Common myeloid progenitor, CD34-positive (primary cell): ENCODE measurements at places on chromosomes 7 and 10.

DNA sequence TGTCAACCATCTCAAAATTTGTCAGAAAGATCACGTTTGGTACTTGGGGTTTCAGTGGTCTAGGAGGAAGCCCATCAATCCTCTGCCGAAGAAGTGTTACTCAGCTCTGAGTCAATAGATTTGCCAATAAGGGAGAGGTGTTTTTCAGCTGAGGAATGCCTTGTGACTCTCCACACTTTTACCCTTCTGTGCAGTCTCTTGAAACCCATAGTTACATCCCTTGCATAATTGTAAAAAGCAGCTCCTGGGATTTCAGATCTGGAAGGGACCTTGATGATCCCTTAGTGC lies 47.5 kb downstream of the INSYN2A start:
- DNase-seq: peak; percentile 13

- DNase-seq: peak; percentile 61
Measured at GRCh38 chr10:70903262-70903921, 15.0 kb upstream of the PCBD1 start.

GRCh38 chr10:109025172-109025571 lies 898.1 kb downstream of the XPNPEP1 start:
- DNase-seq: peak; percentile 10

GRCh38 chr10:21517134-21518031 lies 8.1 kb downstream of the SKIDA1 start:
- peak; percentile 57 for DNase-seq

DNA sequence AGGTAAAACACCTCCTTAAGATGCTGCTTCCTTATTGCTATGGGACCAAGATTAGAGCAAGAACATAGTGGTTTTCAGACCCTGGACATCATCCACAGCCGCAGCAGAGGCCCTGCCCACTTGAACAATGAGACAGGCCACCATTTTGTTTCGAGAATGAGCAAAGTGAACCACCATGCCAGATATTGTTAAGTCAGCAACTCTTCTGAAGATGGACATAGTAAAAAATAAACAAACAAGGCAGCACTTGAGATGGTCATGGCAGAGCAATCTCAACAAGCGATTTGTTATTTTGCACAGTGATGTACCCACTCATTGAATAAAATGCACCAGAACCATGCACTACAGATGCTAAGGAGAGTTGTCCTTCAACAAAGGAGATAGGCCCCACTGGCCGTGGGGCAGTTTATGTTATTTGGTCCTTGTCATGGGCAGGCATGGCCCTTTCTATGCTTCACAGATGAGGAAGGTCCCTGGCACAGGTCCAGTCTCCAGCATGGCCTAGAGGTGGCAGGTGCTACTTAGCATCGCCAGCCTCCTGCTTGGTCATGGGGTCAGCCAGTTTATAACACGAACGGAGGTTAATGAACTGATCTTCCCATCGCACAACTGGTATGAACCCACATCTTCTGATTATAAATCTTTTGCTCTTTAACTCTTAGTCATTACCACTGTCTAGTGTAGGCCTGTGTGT lies 44.1 kb downstream of the IKZF1 start:
- DNase-seq: no peak

GRCh38 chr7:106075937-106076336 lies 36.2 kb downstream of the SYPL1 start:
- DNase-seq: no peak

- DNase-seq: no peak
Measured at GRCh38 chr10:1393481-1393880, 337.3 kb downstream of the WDR37 start.

DNA sequence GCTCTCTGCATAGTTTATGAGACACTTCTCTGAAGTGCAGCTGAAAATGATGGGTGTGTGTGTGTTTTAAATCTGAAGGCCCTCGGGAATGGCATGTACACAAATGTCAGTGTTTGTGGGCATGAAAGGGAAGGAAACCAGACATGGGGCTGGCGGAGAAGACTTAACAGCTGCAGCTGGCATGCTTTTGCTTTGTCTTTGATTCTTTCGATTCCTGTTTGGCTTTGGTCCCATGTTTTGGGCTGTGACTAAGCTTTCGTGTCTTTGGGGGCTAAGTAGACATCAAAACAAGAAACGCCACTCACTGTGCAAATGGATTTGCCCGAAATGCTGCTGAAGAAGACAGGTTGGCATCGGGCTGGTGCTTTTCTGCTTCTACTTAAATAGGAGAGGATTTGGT lies 179.3 kb downstream of the PFKFB3 start:
- peak; percentile 98 for DNase-seq

- DNase-seq: peak; percentile 65
Measured at GRCh38 chr7:100132697-100133151, 6.0 kb downstream of the MBLAC1 start.

GRCh38 chr10:17740668-17741067 lies 11.3 kb upstream of the TMEM236 start:
- no peak for DNase-seq

GRCh38 chr7:16615228-16615627 lies 30.3 kb downstream of the ANKMY2 start:
- no peak for DNase-seq

DNA sequence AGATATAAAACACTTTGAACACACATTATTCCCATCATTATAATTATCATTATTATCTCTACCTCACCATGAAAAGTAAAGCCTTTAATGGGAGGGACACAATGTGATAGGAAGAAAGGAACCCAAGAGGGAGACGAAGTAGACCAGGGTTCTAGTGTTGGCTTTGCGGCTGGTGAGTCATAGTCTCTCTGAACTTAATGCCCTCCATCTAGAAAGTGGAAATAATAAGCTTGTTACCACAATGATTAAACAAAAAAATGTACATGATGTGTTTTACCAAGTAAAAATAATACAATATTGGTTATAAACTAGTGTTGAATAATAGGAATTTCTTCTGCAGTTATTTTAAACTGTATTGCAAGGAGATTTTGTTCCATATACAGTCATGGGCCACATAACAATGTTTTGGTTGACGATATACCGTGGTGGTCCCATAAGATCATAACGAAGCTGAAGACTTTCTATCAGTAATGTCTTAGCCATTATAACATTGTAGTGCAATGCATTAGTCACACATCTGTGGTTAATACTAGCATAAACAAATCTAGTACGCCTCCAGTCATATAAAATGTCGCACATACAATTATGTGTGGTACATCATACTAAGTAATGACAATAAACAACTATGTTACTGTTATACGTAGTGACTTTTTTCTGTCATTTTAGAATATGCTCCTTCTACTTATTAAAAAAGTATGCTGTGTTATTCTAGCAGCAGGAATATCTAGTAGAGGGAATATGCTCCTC lies 450.6 kb upstream of the SORCS1 start:
- DNase-seq: no peak

DNA sequence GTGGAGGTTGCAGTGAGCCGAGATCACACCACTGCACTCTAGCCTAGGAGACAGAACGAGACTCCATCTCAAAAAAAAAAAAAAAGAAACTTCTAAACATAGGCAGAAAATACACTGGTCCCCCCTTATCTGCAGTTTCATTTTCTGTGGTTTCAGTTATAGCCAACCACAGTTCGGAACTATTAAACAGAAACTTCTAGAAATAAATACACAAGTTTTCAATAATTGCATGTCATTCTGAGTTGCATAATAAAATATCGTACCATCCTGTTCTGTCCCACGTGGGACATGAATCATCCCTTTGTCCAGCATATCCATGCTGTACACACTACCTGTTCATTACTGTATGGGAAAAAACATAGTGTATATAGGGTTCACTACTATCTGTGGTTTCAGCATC lies 8.0 kb downstream of the XRCC2 start:
- DNase-seq: peak; percentile 65

DNA sequence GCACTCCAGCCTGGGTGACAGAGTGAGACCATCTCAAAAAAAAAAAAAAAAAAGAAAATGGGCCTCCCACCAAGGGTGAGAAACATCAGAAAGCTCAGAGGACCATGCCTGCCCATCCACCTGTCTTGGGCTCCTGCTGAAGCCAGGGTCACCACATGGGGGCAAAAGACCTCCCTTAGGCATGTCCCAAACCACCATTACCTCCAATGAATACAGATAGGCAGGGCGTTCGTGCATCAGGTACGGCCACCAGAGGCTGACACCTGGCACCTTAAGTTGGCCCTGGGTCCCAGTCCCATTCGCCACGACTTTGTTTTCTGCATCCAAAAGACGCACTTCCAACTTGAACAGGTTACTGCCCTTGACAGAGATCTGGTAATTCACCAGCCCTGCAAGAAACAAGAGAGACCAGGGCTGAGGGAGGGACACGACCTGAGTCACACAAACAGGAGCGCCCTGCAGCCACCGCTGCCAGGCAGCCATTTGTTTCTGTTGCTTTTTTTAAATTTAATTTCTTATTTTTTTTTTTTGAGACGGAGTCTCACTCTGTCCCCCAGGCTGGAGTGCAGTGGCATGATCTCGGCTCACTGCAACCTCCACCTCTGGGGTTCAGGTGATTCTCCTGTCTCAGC lies 6.1 kb downstream of the GUSB start:
- no peak for DNase-seq

DNA sequence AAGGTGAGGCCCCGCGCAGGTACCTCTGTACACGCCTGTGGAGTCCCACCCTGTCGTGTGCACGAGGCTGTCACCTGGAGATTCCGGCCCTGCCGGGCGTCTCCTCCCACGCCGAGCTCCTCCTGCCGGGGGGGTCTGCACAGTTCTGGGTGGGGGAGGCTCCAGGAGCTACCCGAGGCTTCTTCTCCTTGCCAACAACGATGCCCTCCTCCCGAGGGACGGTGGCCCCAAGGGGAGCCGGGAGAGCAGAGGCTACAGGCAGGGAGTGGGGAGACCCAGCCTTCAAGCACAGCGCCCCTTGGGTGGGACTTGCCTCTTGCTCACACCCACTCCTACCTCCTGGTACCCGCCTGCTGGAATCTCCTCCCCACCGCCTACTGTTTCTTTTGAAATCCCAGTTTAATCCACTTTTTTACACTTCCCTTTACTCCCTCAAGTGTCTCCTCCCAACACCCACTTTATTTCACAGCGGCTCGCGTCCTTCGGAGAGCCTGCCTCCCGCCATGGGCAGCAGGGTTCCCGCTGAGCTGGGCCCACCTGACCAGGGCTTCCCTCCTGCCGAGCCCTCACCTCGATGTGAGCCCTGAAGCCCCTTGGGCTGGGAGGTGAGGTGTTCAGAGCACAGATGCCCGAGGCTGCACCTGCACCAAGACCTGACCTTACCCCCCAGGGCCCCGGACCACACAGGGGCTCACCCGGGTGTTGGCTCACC lies 338.1 kb downstream of the DNAJB6 start:
- DNase-seq: no peak

- DNase-seq: no peak
Measured at GRCh38 chr10:1942478-1942877, 205.2 kb upstream of the ADARB2 start.

- DNase-seq: peak; percentile 12
Measured at GRCh38 chr7:33933611-33934281, 28.4 kb downstream of the BMPER start.

- DNase-seq: no peak
Measured at GRCh38 chr10:91643700-91644099, 10.8 kb upstream of the PPP1R3C start.

DNA sequence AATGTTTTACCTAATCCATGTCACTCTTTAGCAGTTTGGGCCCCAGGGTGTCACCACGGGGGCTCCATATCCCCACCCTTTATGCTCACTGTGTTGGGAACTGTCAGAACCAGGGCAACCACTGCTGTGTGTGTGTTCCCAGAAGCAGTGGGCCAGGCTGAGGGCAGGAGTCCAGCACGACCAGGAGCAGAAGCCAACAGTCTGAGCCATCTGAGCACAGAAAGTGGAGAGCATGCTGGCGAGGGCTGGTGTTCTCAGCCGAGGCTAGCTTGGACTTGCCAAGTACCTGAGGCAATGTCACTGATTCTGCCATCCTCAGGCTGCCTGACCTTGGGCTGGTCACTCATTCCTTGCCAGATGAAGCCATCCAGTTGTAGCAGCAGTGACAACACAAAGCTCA lies 285.0 kb downstream of the BMPER start:
- no peak for DNase-seq

GRCh38 chr10:97065128-97065527 lies 120.6 kb downstream of the SLIT1 start:
- no peak for DNase-seq

GRCh38 chr7:122944682-122945303 lies 50.7 kb downstream of the TAS2R16 start:
- no peak for DNase-seq

GRCh38 chr7:31003721-31004120 lies 40.0 kb downstream of the GHRHR start:
- DNase-seq: no peak

GRCh38 chr7:140121326-140121725 lies 55.5 kb downstream of the KDM7A start:
- no peak for DNase-seq

DNA sequence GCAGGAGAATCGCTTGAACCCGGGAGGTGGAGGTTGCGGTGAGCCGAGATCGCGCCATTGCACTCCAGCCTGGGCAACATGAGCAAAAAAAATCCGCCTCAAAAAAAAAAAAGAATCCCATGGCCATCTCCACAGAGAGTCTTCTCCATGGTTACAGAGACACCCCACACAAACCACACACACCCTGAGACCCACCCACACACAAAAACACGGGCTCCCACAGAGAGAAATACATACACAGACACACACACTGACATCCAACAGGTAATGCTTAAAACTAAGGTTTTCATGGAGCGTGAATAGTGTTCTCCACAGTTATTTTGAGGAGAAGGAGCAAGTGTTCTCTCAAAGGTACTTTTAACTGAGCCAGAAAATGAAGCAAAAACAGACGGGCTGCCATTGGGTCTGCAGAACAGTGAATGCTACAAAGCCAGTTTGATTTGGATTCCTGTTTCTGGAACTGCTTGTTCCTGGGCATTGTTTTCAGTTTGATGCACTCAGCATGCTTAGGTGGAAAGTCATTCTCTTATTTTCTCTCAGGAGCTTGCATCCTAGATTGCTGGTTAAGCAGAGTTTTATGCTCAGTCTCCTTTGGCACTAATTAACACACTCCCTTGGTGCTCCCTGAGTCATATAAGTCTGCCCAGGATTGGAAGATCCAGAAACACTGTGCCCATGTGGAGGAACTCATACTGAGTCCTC lies 15.4 kb downstream of the AHCYL2 start:
- DNase-seq: no peak

GRCh38 chr10:124009231-124010015 lies 84.0 kb downstream of the CHST15 start:
- no peak for DNase-seq

DNA sequence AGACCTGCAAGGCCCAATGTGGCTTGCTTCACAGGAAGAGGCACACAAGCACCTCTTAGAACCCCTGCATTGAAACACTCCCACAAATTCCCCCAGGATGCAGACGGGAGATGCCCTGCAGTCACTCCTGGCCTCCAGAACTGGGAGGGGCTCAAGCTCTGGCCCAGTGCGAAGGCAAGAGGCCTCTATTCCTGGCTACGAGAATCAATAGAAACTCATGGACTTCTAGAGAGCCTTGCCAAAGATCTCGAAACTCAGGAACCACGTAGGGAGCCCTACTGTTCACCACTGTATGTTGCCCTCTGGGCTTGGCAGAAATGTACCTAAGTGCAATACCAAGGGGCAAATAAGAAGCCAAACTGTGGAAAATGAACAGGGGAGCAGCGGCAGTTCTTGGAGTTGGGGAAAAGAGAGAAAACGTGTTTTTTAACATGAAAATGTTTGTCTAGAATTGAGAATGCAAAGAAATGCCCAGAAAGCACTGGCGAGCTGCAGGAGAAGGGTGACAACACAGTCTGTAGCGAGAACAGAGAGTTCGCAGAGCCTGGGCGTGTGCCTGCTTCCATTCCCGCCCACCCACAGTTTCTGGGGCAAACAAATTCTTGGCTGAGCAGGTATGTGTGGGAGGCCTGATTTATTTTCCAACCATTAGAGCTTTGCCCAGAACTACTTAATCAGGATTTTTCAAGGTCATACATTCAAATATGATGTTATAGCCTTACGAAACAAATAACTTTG lies 260.5 kb upstream of the KLF14 start:
- DNase-seq: no peak

GRCh38 chr10:119817991-119818888 lies 54.4 kb downstream of the MCMBP start:
- peak; percentile 70 for DNase-seq
